Left colon (tissue), 2 donors: ENCODE measurements at places on chromosomes 3 and 15. TPM values are rescaled to one million over a fixed set of nuclear protein-coding genes. Genes with fewer than 3 reads are reported as not detected.

The CDHR4 gene
- 0.20 TPM for total RNA-seq

The ADGRG7 gene
- total RNA-seq = 11.7 TPM

The ZNF654 gene
- total RNA-seq = 14.3 TPM

The KCNAB1 gene
- 0.70 TPM for total RNA-seq

The ZNF662 gene
- 7.7 TPM for total RNA-seq

The SLC35G2 gene
- total RNA-seq = 0.84 TPM

The TMEM108 gene
- 0.92 TPM for total RNA-seq

The LRRC58 gene
- total RNA-seq = 12.1 TPM

The C3orf49 gene
- total RNA-seq = not detected

The KLF15 gene
- total RNA-seq = 1.6 TPM

The HTR3E gene
- 0.50 TPM for total RNA-seq

The NRG4 gene
- total RNA-seq = 6.8 TPM

The BCHE gene
- total RNA-seq = 0.37 TPM

The NTRK3 gene
- total RNA-seq = 1.3 TPM

The FBN1 gene
- total RNA-seq = 10.7 TPM

The PAQR9 gene
- not detected for total RNA-seq

The NANOGP8 gene
- total RNA-seq = not detected

The LSMEM2 gene
- total RNA-seq = not detected

The LRRC49 gene
- 3.0 TPM for total RNA-seq

The EFHB gene
- total RNA-seq = 0.55 TPM

The CA12 gene
- 397 TPM for total RNA-seq

The AMT gene
- 24.7 TPM for total RNA-seq

The SLC35A5 gene
- total RNA-seq = 35.6 TPM

The CCDC51 gene
- total RNA-seq = 13.3 TPM

The STARD9 gene
- total RNA-seq = 7.2 TPM

The SNUPN gene
- total RNA-seq = 16.8 TPM

The LRRK1 gene
- 46.6 TPM for total RNA-seq

The THAP10 gene
- 1.4 TPM for total RNA-seq

The CMC1 gene
- total RNA-seq = 24.3 TPM

The ZNF80 gene
- total RNA-seq = not detected

The ZNF660 gene
- 1.2 TPM for total RNA-seq

The GPR62 gene
- total RNA-seq = not detected

The SLC2A2 gene
- not detected for total RNA-seq
